ENCODE measurements at places on chromosomes 12 and 14.
A peak's percentile ranks its signal among the peaks of the same experiment; 100 is the strongest.

DNA sequence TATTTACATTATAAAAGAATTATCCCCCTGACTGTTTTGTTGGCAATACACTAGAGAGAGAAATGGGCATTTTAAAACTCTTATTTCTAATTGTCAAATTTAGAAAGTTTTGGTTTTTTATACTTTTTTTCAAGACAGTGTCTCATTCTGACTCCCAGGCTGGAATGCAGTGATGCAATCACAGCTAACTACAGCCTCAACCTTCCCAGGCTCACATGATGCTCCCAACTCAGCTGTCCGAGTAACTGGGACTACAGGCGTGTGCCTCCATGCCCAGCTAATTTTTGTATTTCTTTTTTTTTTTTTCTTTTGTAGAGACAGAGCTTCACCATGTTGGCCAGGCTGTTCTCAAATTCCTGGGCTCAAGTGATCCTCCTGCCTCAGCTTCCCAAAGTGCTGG is 8.3 kb upstream of the OR11H6 start:
- no peak for DNase-seq

DNA sequence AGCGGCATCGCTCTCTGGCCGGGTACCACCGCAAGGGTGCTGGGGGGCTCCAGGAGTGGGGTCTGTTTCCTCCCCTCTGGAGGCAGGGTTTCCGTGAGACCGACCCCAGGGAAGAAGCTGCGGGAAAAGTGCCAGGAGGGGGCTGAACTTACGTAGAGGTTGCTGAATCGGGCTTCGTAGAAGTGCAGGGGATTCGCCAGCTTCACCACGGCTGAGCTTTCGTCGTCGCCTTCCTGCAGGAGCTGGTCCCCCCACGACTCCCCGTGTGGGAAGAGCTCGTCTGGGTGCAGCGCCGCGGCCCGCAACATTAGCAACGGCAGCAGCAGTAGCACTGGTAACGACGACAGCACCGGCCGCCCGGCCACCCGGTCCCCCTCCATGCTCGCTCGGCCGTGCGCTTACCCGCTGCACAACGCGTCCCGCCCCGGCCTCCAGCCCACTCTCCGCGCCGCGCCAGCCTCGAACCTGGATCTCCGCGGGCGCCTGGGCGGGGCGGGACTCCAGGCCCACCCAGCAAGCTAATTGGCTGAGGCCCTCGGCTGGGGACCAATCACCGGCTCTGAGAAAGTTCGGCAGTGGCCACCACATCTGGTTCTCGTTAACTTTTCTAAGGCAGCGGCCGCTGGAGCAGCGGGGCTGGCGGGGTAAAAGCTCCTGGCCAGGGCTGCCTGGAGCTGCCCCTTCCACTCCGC is at the start of gene NID2:
Gene NID2 (minus strand): TSS at position 445 of the 692 bp plus-strand sequence. CDS start 65 bp downstream, at position 380.
- peak; percentile 51 for DNase-seq

DNA sequence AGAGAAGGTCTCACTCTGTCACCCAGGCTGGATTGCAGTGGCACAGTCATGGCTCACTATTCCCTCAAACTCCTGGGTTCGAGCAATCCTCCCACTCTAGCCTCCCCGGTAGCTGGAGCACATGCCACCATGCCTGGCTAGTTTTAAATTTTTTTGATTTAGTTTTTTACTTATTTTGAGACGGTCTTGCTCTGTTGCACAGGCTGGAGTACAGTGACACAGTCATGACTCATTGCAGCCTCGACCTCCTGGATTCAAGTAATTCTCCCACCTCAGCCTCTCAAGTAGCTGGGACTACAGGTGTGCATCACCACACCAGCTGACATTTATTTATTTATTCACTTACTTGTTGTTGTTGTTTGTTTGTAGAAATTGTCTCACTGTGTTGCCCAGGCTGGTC is 22.2 kb upstream of the DIP2B start:
- no peak for DNase-seq

DNA sequence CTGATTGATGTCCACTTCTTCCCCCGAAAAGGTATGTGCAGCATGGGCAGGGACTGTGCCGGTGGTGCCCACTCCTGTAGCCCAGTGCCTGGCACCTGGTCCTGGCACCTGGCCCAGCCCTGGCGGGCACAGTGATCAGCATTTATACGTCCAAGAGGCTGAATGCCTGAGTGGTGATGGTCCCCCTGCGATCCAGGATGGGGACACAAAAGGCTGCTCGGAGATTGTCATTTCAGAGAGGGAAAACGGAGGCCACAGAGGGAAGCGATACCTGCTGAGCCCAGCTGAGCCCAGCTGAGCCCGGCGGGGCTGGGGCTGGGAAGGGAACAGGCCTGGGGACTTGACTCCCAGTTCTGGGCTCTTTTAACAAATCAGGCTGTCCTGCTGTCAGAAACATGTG is 55.8 kb downstream of the PRIMA1 start:
- no peak for DNase-seq

GRCh38 chr12:89542912-89543592 is 17.2 kb upstream of the POC1B start:
- DNase-seq: peak; percentile 77

GRCh38 chr14:32587461-32587860 is 258.4 kb downstream of the AKAP6 start:
- DNase-seq: no peak

DNA sequence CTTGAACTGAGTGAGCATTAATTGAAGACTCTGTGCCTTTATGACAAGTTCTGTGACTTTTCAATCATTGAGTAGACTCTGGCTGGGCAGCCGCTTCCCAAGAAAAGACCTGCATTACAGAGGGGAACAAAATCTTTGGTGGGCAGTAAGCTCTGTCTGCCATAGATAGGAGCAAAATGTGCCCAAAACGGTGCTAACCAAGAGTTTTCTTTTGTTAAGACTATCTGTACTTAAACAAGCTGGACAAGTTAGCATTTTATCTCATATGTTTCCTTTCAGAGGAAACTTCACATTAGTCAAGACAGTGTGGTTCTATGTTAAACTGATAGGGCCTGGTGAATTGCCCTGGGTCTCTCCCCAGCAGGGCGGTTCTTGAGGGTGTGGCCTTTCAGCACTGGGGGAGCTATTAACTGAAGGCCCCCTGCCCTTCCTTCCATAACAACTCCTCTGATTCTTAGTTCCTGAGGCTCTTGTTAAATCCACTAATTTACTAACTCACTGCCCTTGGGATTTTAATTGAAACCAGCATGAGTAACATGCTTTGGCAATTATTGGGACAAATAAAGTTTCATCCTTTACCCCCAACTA is 219.6 kb downstream of the KTN1 start:
- DNase-seq: no peak

DNA sequence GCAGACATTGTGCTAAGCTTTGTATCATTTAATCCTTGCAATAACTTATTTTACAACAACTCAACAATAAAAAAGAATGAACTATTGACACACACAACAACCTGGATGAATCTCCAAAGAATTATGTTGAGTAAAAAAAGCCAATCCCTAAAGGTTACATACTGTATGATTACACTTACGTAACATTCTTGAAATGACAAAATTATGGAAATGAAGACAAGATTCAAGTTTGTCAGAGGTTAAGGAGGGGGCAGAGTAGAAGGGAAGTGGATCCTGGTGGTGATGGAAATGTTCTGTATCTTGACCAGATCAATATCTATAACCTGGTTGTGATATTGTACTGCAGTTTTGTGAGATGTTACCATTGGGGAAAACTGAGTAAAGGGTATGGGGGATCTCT is 63.2 kb upstream of the LMNTD1 start:
- DNase-seq: no peak

DNA sequence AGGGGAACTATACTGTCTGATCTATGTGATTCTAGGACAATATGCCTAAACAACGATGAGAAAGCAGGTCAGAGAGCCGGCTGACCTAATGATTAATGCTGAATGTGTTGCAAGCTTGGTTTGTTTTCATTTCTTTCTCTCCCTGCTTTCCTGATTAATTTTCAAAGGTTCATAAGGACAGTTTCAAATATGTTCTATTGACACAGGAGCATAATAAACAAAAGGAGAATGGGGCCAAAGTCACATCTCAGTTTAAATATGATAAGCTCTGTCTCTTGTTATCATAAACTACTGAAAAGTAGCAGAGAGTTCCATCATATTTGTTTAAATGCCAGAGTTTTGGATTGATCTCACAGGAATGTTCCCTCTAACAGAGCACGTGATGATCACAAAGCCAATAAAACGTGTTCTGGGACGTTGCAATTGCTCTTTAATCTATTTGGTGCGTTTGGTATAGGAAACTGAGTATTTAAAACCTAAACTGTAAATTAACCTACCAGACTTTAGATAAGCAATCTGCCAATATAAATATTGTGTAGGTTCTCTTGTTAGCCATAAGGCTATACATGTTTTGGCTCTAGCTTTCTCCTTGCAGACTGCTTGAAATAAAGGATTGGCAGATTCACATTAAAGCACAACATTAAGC is 3.7 kb upstream of the HSD17B6 start:
- DNase-seq: no peak

DNA sequence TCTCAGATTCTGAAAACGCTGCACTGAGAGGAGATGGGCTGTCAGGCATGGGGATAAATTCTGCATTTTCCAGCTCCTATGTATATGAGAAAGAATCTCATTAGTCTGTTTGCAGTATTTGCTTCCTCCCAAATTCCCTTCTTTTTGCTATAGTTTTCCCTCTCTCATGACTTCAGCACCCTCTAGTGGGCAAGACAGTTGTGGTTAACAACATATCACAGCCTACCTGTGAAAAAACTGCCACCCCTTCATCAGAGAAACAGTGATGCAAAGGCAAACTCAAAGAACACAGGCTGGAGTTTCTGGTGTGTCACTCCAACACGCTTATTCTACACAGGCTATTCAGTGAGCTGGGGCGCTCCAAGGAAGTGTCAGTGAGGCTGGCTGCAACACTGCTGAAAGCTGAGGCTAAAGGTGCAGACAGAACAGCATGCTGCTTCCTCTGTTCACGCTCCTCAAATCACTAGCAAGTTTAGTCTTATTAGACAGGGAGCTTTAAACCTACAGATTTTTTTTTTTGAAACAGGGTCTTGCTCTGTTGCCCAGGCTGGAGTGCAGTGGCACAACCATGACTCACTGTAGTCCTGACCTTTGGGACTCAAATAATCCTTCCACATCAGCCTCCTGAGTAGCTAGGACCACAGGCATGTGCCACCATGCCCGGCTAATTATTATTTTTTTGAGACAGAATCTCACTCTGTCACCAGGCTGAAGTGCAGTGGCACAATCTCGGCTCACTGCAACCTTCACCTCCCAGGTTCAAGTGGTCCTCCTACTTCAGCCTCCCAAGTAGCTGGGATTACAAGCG is 19.3 kb downstream of the ZC2HC1C start:
- peak; percentile 39 for DNase-seq

GRCh38 chr12:66066137-66066928 is 64.2 kb downstream of the LLPH start:
- DNase-seq: peak; percentile 3

- peak; percentile 21 for DNase-seq
These were observed 1.5 kb downstream of the CRIP1 start for GRCh38 chr14:105487986-105488777.

DNA sequence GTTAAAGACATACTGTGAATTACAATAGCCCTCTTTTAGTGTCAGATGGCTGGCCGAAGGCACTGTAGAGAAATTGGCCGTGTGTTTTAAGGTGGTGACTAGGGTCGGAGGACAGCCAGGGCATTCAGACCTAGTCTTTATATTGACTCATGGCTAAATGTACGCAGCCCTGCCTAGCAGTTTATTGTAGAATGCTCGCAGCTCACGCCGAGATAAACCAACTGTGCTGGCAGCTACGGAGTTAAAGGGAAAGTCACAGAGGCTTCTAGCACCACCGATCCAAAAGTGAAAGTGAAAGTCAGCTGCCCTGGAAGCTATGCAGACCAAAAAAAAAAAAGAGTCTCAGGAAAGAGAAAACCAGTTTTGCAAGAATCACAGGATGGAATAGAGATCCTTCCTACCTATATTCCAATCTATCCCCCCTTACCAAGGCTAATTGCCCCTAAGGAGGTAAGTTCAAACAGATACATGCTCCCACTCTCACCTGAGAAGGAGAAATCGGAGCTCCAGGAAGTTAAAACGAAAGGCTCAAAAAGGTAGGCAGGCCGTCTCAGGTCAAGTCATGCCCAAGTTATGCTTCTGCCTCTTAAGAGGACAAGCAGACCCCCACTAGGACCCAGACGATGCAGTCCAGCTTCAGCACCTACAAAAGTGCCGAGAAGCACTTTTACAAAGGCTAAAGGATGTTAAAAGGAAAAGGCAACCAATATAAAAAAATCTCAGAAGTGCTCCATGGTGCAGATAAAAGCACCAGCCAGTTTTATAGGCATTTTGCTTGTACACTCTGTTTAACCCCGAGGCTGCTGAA is 24.8 kb downstream of the KLRK1 start:
- DNase-seq: peak; percentile 64

DNA sequence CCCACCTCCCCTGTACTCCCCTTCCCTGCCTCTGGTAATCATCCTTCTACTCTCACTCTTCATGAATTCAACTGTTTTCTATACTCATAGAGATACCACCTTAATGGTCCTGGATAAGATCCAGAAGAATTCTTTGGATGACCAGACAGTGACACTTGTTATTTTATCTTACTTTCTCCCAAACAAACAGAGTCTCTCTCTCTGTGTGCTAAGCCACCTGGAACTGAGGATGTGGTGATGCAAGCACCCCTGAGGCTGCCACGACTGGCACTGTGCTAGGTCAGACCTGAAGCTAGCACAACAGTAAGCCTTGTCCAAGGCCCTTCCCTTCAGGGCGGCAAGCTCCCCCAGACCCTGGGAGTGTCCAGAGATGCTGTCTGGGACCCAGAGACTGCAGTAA is 250.2 kb downstream of the C12orf50 start:
- no peak for DNase-seq

DNA sequence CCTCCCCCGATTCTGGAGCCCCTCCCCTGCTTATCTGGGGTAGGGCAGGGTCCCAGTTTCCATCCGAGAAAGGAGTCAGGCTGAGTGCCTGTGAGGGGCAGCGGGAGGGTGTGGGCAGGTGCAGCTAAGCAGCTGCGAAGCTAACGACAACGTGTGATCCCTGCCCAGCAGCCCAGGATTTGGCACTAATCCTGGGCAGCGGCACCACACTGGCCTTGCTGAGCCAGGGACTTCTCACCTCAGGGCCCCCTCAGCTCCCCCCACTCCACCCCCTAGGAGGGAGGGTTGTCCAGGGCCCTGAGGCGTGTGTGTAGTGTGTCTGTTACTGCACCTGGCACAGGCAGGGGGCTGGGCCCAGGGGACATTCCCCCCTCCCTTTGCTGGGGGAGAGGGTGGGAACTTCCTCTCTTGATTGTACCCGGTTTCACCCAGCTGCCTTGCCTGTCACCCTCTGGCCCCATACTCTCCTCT is 1.8 kb downstream of the SMIM41 start:
- DNase-seq: no peak

- peak; percentile 81 for DNase-seq
These were observed 1.8 kb downstream of the COX6A1 start for GRCh38 chr12:120439646-120440247.

GRCh38 chr14:34700622-34701130 is 13.7 kb downstream of the CFL2 start:
- DNase-seq: no peak

GRCh38 chr12:110600254-110600653 is 13.7 kb upstream of the TCTN1 start:
- DNase-seq: peak; percentile 63

DNA sequence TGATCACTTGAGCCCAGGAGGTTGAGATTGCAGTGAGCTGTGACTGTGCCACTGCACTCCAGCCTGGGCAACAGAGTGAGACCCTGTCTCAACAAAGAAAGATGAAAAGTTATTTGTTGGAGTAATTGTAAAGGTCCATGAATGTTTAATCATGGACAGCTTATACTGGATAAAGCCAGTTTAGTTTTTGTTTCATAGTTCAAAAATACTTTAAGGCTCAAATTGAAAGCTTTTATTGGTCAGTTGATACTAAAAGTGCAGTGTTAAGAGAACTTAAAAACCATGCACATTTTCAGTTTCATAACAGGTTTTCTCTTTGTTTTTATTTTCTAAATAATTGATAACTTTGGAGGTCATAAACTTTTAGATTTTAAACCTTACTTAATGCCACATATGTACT is 108.4 kb downstream of the MON2 start:
- no peak for DNase-seq

Data from activated CD4-positive, alpha-beta T cell treated with anti-CD3 and anti-CD28 coated beads, Interleukin-2, amount 50 U/mL, for 16 hours (primary cell).